Cardiac ventricle fibroblast (primary cell): ENCODE measurements at places on chromosomes 7 and 10. TPM values are rescaled to one million over a fixed set of nuclear protein-coding genes. Genes with fewer than 3 reads are reported as not detected.

The NKX2-3 gene
- not detected in 2 replicates for total RNA-seq

The OR2A7 gene
- 0.20 and 1.3 TPM in 2 replicates for total RNA-seq

The TMEM196 gene
- total RNA-seq = not detected in 2 replicates

The CYCS gene
- 19.8 and 19.9 TPM in 2 replicates for total RNA-seq

The MTERF1 gene
- total RNA-seq = 2.2 and 5.7 TPM in 2 replicates

The UTF1 gene
- total RNA-seq = not detected in 2 replicates

The GSTO2 gene
- 0.25 and 0.54 TPM in 2 replicates for total RNA-seq
